ENCODE measurements at places on chromosomes 12 and 14.

DNA sequence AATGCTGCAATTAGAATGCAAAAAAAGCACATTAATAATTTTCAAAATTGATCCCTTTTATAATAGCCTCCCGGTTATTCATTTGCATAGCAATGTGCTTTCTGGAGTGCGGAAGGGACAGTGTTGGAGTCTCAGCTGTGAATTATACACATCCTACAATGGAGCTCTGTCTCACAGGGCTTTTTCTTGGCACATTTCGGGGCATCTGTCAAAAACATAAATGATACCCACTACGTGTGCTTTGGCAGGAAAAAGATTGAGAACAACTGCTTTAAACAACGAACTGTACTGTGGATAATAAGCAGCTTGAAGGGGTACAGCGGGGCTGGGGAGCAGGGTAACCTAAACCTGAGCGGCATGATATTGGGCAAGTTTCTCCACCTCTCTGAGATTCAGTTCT lies 123.1 kb downstream of the PAH start:
- no peaks in the 10 kb centered on the region for H3K4me1 ChIP-seq
- no peak for DNase-seq
- no peak overlapping the region for H3K4me3 ChIP-seq
- H3K27ac ChIP-seq, result no peak overlapping the region

DNA sequence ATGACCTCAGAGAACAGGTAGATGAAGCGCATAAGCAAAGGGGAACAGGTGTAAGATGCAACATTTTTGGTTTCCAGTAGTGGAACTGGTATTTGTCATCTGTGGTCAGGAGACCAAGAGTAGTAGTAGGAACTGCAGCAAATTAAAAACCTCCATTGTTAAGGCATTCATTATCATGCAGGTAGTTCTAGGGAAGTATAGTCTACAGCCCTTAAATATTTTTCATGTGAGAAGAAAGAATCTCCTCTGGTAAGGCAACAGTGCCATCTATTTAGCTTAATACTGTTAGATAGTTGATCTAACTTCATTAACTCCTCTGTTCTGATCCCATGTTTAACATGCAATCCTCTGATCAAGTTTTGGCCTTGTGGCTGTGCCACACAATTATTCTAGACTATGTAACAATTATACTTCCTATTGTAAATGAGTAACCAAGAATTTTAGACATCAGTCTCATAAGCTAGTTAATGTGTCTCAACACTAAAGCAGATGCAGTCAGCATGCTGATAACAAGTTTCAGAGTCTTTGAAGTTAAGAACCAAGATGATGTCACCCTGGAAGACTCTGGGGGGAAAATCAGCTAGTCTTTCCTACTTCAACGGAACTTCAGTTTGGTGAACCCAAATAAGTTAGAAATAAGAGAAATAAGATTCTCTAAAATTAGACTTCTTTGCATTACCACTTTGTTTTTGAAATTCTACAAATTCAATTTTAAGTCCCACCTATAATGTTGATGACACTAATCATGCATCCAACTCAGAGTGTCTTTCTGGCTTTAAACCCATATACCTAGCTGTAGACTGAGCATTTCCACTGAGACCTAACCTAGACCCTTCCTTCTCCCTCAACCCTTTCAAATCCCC lies 70.9 kb downstream of the STXBP6 start:
- H3K36me3 ChIP-seq, result no peaks in the 10 kb centered on the region
- H3K27me3 ChIP-seq, result no peaks in the 10 kb centered on the region
- no peak for DNase-seq
- H3K4me1 ChIP-seq, result no peaks in the 10 kb centered on the region
- no peak overlapping the region for H3K4me3 ChIP-seq
- H3K27ac ChIP-seq, result no peak overlapping the region

DNA sequence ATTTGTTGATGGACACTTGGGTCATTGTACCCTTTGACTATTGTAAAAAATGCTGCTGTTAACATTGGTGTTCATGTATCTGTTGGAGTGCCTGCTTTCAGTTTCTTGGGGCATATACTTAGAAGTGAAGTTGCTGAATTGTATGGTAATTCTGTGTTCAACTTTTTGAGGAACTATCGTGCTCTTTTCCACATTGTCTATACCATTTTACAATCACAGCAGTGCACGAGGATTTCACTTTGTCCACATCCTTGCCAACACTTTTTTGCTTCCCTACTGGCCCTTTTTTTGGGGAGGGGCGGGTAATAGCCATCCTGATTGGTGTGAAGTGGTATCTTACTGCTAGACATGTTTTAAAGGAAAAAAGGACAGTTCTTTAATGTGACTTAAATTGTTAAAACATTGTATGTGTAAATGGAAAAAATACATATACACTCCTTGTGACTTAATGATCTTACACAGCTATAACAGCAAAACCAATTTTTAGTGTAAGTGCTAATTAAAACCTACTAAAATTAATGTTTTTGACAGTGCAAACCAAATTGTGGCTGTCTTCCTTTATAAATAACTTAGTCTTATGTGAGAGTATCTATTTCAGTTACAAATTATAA lies 52.7 kb downstream of the WNK1 start:
- H3K27me3 ChIP-seq, result no peaks in the 10 kb centered on the region
- no peak for DNase-seq
- H3K36me3 ChIP-seq, result peaks cover 21% of the 10 kb centered on the region
- peaks cover 12% of the 10 kb centered on the region for H3K4me1 ChIP-seq
- no peak overlapping the region for H3K4me3 ChIP-seq
- H3K27ac ChIP-seq, result no peak overlapping the region

DNA sequence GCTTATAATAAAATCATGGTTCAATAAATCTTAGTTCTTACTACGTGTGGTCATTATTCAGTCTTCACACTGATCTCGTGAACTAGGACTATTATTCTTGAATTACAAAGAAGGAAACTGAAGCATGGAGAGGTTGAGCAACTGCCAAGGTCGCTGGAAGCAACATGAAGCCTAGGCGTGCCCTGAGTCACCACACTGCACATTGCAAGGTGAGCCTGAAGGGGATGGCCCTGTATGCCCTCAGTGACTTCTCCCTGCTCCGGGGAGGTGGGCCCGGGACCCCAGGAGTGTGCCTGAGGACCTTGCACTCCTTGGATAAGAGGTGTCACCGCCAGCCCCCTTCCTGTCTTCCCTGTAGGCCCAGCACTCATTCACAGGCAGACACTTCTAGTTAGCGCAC lies 161.6 kb downstream of the CACNA1C start:
- no peaks in the 10 kb centered on the region for H3K36me3 ChIP-seq
- peaks cover 83% of the 10 kb centered on the region for H3K4me1 ChIP-seq
- no peak overlapping the region for H3K4me3 ChIP-seq
- peak overlapping the region; percentile 99 for H3K27ac ChIP-seq
- peaks cover 12% of the 10 kb centered on the region for H3K27me3 ChIP-seq
- no peak for DNase-seq

DNA sequence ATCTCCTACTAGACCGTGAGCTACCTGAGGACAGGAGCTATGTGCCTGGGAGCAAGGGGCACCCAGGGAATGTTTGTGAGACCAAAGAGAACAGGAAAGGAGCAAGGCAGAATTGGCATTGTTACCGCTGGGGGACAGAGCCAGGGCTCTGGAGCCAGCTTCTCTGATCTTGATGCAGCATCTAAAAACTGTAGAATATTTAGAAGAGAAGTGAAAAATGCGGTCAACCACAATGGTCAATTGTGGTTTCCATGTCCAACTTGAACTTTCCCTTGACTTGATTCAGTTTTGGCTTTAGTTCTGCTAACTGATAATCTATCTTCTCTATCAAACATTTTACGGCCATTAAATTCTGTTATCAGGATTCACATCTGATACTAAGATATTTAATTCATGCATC lies 201.2 kb downstream of the ANO4 start:
- DNase-seq, result no peak
- no peak overlapping the region for H3K4me3 ChIP-seq
- H3K36me3 ChIP-seq, result no peaks in the 10 kb centered on the region
- H3K27me3 ChIP-seq, result no peaks in the 10 kb centered on the region

DNA sequence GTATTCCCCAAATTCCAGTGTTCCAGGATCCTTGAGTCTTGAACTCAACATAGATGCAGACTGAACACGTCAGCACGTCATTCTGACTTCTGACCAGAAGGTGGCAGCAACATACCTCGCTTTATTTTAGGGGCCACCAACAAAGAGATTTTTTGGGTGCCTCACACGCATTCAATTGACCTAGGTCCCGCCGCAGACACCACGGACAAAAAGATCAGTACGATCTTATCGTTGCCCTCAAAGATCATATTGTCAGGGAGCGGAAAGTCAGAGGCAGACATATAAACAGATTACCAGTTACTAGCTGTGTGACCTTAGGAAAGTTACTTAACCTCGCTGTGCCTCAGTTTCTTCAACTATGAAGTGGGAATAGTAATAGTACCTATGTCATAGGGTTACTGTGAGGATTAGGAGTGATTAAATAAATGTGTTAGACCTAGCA lies 6.5 kb upstream of the PRPH start:
- no peak overlapping the region for H3K4me3 ChIP-seq
- no peaks in the 10 kb centered on the region for H3K36me3 ChIP-seq
- H3K27ac ChIP-seq, result no peak overlapping the region
- DNase-seq, result peak; percentile 67

GRCh38 chr12:5746917-5747316 lies 198.1 kb downstream of the ANO2 start:
- H3K27me3 ChIP-seq, result peaks cover 13% of the 10 kb centered on the region
- H3K27ac ChIP-seq, result no peak overlapping the region
- H3K4me3 ChIP-seq, result peak overlapping the region; percentile 8

DNA sequence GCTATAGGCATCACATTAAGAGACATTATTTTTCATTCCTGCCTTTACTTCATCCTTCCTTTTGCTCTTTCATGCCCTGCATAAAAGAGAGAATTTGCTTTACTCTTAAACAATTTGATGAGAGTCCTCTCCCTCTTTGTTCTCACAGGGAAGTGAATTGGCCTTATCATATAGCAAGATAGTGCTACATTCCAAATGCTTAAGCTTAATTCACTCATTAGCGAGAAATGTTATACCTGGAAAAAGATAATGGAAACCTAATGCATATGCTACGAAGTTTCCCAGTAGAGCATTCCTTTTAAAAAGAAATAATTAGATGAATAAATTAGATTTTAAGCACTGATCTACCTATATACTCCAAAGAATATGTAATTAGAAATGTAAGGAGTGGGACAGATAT lies 798.8 kb downstream of the C12orf50 start:
- H3K36me3 ChIP-seq, result no peaks in the 10 kb centered on the region
- no peak overlapping the region for H3K27ac ChIP-seq
- no peak overlapping the region for H3K4me3 ChIP-seq
- no peaks in the 10 kb centered on the region for H3K27me3 ChIP-seq

GRCh38 chr14:76921088-76921399 lies 94.8 kb downstream of the LRRC74A start:
- H3K4me1 ChIP-seq, result peaks cover 96% of the 10 kb centered on the region
- H3K36me3 ChIP-seq, result no peaks in the 10 kb centered on the region
- H3K4me3 ChIP-seq, result no peak overlapping the region
- no peak for DNase-seq

DNA sequence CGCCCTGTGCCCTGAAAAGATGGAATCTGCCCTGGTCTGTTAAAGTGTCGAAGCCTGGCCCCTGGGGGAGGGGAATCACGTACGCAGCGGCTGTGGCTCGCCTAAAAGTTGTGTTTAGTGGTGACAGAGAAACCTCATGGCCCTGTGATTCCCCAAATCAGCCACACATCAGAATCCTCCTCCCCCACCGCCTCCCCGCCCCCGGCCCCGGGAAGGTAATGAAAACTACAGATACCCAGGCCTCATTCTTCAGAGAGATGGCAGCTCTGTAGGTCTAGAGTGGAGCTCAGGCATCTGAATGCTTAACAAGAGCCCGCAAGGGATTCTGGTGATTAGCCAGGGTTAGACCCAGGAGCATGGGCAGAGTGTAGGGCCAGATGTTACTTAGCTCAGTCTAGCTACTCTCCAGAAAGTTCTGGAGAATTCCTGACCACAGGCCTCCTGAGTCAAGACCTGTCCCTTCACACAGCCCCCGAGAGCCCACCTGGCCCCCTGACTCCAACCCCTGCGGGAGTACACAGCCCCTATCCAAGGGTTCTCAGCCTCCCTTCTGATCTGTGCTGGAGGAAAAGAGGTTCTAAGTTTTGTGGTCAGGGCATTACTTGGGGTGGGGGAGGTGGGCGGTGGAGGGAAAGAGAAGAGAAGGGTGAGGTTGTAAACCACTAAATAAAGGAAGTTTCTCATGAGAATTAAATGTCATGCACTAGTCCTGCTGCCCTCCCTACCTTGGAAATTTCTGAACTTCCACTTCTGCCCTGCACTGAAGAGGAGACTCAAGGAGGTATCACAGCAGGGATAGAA lies 114.8 kb downstream of the PLXNC1 start:
- H3K4me3 ChIP-seq, result no peak overlapping the region
- no peak overlapping the region for H3K27ac ChIP-seq
- peaks cover 8% of the 10 kb centered on the region for H3K27me3 ChIP-seq
- H3K36me3 ChIP-seq, result no peaks in the 10 kb centered on the region
- H3K4me1 ChIP-seq, result peaks cover 47% of the 10 kb centered on the region

DNA sequence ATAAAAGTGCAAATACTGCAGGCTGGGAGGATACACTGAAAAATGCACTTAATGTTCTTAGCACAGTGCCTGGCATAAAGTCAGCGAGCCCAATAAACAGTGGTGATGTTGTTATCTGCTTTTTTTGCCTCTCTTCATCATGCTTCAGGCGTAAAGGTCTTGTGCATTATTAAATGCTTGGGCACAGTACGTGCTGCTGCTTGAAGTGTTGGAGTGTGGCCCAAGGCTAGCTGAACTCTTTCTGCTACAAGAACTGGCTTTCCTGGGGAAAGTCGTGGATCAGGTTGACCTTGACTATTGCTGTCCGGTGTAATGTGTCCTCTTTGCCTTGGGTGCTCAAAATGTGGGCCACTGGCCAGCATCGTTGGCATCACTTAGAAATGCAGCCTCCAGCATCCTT lies 43.0 kb downstream of the SMOC1 start:
- H3K36me3 ChIP-seq, result peaks cover 17% of the 10 kb centered on the region
- H3K27me3 ChIP-seq, result no peaks in the 10 kb centered on the region

- no peak overlapping the region for H3K27ac ChIP-seq
- DNase-seq, result no peak
- H3K4me1 ChIP-seq, result peaks cover 40% of the 10 kb centered on the region
- H3K36me3 ChIP-seq, result peaks cover 51% of the 10 kb centered on the region
Observed at GRCh38 chr14:89411976-89412375, 5.1 kb downstream of the FOXN3 start.

DNA sequence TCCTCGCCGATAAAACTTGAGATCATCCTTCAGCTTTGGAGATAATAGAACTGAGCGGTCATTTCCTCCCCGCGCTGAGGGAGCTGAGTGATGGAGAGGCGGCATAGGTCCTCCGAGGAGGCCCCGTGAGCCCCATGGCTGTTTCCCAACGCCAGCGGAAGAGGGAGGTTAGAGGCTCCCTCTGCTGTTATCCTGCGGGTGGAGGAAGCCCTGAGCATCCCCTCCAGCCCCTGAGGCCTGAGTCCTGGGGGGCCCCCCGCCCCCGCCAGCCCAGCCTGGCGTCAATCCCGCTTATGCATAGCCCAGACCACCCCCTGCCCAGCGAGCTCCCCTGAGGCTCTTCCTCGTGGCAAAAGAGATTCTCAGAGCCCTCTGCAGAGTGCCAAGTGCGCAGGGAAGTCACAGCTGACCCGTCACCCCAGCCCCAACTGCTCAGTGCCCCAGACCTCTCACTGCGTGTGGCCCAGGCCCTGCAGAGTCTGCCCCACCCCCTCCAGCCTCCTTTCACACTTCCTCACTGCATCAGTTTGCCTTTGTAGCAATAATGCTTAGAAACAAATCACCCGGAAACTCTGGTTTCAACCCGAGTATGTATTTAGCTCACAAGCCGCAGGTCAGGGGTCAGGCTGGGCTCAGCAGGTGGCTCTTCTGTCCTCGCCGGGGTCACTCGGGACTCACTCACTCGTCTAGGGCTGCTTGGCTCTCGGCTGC lies 44.7 kb upstream of the GALNT9 start:
- peaks cover 16% of the 10 kb centered on the region for H3K4me1 ChIP-seq
- H3K27ac ChIP-seq, result no peak overlapping the region
